NCI-H526 (cell line): ENCODE measurements at places on chromosomes 5 and 9.

- no peak for DNase-seq
Measured at GRCh38 chr5:176152930-176153311, 85.3 kb upstream of the SIMC1 start.

GRCh38 chr5:82374637-82375036, 96.5 kb upstream of the RPS23 start:
- DNase-seq = no peak

- no peak for DNase-seq
Measured at GRCh38 chr5:74035521-74035937, 409.5 kb downstream of the ARHGEF28 start.

DNA sequence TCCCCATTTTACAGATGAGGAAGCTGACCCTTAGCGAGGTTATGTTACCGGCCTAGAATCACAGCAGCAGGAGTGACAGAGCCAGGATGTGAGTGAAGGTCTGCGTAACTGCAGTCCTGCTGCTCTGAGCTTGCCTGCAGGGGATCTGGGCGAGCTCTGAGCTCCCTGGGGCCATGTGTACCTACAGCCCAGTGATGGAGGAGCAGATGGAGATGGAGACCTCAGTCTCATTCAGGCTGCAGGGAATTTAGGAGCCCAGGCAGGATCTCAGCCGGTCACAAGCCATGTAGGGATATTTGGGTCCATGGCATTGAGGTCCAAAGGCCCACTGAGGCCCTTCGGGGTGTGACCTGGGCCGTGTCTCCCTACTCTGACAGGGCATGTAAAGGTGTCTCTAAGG, 170.6 kb downstream of the CACNA1B start:
- no peak for DNase-seq

DNA sequence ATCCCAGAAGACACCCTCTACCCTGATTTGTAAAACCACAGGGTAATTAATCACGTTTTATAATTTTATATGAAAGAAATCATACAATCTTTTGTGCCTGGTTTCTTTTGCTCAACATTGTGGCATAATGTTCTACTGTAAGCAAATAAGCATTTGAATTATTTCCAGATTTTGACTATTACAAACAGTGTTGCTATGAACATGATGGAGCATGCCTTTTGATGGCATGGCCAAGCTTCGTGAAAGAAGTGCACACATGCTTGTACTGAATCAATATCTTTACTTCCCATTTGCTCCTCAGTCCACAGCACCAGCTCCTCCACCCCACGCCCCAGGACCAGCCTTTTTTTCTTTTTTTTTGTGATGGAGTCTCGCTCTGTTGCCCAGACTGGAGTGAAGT, 29.9 kb downstream of the ACSL6 start:
- DNase-seq = no peak

DNA sequence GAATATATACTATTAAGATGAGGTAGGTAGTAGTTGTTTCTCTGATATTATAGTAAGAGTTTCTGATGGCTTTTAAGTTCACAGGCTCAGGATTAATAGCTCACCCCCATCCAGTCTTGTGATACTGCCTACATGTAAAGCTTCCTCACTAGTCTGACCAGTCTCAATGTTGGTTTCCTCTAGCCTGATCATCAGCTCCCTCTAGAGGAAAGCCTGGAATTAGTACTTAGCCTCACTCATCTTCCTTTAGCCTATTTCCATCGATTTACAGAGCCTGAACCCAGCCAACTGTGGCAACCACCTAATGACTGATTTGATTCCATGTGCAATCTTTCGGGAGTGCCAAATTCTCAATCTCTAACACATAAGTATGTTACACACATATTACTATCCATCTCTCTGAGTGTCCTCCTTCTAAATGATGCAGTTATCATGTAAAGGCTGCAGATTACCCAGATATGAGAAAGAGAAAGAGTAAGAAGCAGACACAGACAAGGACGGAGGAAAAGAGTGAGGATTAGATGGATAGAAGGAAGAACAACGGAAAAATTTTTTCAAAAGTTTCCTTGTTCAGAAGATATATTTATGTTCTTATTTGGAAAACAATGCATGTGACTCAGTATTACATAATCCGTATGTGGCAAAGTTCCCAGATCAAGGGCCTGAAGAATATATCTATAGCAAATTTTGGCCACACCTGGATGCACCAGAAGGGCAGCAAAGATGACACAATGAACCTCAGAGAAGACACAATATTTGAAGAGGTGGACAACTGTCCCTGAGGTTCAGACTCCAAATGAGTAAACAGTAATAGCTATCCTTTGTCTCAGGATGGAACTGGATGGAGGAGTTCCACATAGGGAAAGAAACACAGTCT, 333.7 kb downstream of the ELAVL2 start:
- peak; percentile 85 for DNase-seq

DNA sequence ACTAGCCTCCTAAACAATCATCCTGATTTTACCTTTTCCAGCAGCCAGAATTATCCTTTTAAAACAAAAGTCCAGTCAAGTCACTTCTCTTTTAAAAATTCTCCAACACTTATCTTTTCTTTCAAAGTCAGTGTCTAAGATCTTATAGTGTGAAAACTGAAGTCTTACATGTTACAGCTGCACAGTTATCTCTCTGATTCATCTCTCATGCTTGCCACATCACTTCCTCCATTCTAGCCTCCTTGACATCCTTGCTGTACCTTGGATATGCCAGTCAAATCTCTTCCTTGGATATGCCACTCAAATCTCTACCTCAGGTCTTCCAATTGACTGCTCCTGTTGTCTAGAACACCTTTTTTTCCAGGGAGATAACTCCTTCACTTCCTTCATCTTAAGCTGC, 361.7 kb upstream of the FTMT start:
- no peak for DNase-seq
